ENCODE measurements at places on chromosomes 2 and 18.

- no peak for DNase-seq
These were observed 18.1 kb downstream of the LCLAT1 start for GRCh38 chr2:30465171-30465545.

GRCh38 chr2:231129216-231129615 is 4.4 kb upstream of the HTR2B start:
- DNase-seq, result no peak

- DNase-seq, result no peak
These were observed 217.9 kb upstream of the PID1 start for GRCh38 chr2:229489016-229489415.

- DNase-seq, result no peak
These were observed 89.6 kb downstream of the GBX2 start for GRCh38 chr2:236078297-236079255.

DNA sequence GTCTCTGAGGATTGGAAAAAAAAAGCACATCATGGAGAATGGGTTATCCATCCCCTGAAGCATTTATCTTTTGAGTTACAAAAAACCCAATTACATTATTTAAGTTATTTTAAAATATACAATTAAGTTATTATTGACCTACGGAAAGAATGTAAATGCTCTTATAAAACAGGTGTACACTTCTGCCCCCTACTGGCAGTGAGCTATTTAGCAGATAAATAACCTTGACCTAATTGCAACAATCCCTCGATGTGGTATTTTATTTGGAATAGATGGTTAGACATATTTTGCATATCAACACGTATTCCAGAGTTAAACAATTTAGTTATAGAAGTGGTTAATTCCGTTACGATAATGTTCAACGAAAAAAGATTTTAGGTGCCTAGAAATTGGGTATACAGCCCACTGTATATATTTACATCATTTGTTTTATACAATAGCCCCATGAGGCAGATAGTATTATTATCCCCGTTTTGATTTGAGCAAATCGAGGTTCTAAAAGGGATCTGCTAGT is 9.1 kb upstream of the DAW1 start:
- DNase-seq, result peak; percentile 49

GRCh38 chr2:240821429-240821778 is 1.4 kb upstream of the KIF1A start:
- DNase-seq, result no peak

DNA sequence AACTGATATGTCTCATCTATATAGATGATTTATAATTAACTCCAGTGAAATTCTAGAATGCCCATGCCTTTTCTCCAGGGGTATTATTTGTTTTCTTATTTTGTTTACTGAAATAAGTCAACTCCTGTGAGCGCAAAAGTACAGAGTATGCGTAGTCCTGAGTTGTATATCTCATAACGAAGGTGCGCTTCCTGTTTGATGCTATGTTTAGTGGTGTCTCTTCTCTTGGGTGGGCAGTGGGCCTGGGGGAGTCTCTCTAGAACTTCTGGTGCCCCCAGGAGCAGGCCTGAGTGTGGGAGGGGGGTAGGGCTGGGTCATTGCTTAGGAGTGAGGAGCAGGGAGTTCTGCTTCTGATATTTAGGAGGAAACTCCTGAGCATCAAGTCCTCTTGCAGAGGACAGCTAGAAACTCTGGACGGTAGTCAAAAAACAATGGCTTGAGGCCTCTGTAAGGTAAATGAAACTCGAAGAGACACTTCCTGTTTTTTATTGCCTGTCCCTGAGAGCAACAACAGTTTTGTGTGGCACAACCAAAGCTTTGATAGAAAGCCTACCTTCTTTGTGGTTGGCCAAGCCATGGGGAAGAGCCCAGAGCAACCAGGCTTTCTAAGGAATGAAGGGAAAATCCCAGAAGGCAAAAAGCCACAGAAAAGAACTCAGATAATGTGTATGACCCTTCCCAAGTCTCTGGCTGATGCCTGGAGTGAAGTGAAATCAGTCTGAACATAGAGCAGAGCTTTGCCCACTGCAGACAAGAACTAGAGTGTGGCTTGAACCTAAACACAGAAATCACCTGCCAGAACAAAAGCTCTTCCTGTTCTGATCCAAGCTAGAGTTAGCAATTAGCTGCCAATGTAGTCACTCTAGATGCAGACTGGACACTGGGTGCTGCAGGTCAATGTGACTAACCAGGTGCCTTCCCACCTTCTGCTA is 8.5 kb upstream of the SP140L start:
- DNase-seq, result peak; percentile 11

DNA sequence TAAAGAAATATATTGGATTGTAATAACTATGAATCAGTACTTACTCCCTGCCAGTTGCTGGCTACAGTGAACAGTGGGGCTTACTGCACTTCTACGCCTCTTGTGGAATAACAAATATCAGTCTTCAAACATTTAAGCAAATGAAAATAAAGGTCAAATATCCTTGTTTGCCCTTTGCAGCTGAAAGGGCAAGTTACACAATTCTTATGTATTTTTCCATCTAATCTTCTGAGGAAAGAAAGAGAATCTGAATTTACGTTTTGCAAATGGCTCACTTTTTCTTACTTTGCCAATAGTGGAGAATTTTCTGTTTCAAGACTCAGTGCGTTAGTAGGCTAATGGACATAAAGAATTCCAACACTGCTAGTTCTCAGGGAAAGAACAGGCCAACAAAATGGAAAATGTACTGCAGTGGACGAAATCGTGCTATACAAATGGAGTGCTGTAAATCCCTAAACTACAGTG is 157.2 kb upstream of the TMEM200C start:
- DNase-seq, result no peak

DNA sequence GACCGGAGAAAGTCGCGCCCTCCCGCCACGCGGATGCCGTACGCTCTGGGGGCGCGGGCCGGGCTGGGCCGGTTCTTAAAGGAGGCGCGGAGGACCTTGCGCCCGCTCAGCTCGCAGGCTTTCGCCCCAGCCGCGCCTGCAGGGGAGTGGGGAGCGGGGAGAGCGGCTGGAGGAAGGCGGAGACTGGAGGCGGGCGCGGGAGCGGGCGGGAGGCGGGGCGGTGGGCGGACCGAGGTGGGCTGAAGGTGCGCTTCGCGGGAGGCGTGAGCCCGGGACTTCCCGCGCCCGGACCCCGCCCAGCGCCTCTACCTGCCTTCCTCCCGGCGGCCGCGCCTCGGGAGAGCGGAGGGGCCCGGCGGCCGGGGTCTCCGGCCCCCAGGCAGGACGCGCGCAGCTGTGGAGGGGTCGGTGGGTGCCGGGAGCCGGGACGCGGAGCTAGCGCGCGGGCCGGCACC is at the start of gene ADRA2B:
Gene ADRA2B, minus strand, starts transcription at position 148 of the 455 bp plus-strand sequence. CDS start 422 bp downstream, outside the sequence.
- peak; percentile 65 for DNase-seq

- DNase-seq, result no peak
These were observed 99.2 kb upstream of the RAB6C start for GRCh38 chr2:129880309-129880708.

- DNase-seq, result peak; percentile 49
These were observed 72.8 kb upstream of the TAF1B start for GRCh38 chr2:9770308-9771100.

- no peak for DNase-seq
These were observed 548.5 kb upstream of the SLC8A1 start for GRCh38 chr2:41000374-41000773.

GRCh38 chr2:173002751-173003541 is 72.7 kb upstream of the MAP3K20 start:
- DNase-seq, result no peak

DNA sequence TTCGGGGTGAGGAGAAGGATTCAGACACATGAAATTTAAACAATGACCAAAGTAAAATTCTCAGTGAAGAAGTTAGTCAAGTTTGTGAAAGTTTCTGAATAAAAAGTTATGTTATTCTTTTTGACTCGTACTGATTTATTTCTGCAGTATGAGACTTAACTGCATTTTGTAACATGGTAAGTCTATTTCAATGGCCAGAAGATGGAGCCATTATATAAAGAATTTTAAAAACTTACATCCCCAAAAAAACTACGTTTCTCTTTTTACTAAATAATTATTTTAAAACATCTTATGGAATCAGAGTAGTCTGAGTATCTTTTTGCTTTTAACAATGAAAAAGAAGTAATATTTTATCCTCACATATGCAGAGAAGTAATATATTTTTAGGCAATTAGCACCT is 51.4 kb upstream of the SCN1A start:
- no peak for DNase-seq

DNA sequence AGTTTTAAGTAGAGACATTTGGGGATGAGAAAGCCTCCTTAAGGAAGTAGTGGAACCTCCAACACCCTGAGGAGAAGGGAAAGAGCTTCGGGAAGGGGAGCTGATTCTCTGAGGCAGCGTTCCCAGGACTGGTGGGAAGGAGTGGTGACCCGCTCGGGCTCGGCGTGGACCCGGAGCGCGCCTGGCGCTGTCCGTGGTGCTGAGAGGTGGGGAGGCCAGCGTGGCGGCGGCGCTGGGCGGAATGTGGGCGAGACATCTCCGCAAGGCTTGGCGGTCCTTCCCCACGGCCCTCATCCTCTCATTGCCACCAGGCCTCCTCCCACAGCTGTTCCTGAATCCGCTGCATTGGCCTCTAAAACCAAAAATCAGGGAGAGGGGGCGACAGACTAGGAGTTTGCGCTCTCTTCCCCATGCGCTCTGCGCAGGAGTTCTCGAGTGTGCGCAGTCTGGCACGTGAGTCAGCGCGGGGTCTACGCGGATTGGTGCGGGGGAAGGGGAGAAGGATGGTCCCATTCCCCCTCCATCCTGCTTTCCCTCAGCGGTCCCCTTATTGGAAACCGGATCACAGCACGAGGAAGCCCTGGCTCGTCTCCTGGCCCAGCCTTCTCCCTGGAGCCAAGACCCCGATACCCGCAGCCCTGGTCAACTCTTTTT is 857 bp downstream of the RESP18 start:
- DNase-seq, result no peak

- DNase-seq, result no peak
These were observed 109.8 kb upstream of the LMAN1 start for GRCh38 chr18:59468821-59469220.

DNA sequence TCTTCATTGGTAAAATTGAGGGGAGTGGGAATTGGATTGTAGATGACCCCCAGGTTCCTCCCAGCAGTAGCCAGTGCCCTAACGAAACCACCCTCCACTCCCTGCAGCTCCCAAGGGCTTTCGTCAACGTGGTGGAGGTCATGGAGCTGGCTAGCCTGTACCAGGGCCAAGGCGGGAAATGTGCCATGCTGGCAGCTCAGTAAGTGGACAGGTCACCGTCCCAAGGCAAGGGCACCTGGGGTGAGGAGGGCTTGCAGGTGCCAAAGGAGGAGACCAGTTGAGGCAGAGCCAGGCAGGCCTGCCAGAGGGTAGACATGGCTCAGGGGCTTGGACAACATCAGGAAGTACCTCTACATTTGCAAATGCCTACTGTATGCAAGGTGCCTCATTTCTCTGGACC is 122.6 kb upstream of the PPP1CB start:
- no peak for DNase-seq

GRCh38 chr2:67872481-67872880 is 190.3 kb downstream of the C1D start:
- no peak for DNase-seq

- DNase-seq, result no peak
These were observed 4.0 kb downstream of the WDR54 start for GRCh38 chr2:74425523-74425922.

DNA sequence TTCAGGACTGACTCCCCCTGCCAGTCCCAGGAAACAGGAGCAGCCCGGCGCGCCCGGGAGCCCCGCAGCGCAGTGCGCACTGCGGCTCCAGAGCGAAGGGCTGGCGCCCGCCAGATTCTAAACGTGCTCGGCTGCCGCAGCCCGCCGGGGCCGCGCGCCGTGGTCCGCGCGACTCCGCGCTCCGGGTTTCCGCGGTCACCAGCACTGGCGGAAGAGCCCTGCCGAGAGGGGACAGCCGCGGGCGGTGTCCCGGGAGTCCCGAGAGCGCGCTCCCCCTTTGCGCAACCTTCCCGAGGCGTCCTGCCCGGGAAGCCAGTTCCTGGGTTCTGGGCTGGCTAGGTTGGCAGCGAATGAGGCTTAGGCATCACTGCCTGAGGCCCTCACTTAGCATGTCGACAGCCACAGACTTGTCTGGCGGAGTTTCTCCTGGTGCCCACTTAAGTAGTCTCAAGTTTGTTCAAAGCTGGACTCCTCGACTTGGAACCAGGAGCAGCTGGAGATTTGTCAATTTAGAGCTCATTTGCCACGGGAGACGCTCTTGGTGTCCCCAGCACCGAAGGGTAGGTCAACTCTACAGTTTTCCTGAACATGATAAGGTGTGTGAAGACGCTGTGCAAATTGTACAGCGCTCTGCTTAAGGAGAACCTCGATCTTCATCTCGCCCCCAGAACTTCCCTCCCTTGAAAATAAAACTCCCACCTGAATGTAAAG is 1.5 kb upstream of the VSNL1 start:
- DNase-seq, result no peak

- no peak for DNase-seq
These were observed 505.9 kb downstream of the CPS1 start for GRCh38 chr2:211062297-211062612.

- DNase-seq, result peak; percentile 5
These were observed 74.6 kb upstream of the GALNT5 start for GRCh38 chr2:157182834-157183396.

GRCh38 chr2:152450176-152450575 is 115.2 kb downstream of the FMNL2 start:
- no peak for DNase-seq

GRCh38 chr2:154449951-154450658 is 248.4 kb upstream of the KCNJ3 start:
- no peak for DNase-seq

- no peak for DNase-seq
These were observed 1.1 kb downstream of the SCYGR1 start for GRCh38 chr2:227386630-227387029.

GRCh38 chr2:127740665-127741288 is 39.5 kb downstream of the SFT2D3 start:
- DNase-seq, result no peak

DNA sequence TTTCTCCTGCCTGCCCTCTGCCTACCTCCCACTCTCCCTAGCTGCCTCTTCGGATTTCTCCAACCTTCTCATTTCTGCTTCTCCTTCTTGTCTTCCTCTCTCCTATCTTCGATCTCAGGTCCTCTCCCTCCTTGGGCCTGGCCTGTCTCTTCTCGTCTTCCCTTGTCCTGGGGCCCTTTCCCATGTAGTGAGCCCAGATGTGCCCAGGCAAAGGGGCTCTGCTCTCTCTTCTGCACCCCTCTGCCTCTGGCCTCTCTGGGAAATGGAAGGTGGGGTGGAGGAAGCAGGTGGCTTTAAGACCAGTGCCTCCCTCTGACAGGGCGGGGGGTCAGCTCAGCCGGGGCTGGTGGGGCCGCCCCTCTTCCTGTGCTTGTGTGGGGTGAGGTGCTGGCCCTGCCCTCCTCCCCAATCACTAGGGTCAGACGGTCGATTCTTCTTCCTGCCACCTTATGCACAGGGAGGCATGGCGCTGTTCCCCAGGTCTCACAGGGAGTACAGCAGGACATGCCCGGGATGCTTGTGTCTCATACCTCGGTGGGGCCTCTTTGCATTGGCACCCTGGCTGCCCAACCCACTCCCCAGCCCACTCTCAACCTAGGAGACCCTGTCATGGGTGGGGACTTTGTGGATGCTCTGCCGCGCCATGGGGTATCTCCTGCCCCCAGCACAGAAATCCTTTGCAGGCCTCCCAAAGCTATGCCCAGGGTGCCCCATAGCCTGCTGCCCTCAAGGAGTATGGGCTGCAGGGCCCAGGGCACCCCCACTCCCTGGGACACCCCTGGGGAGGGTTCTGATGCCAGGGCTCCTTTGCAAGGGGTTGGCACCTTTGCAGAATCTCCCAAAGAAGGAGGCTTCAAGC is 213.8 kb upstream of the HAAO start:
- no peak for DNase-seq

All from CD4-positive, alpha-beta memory T cell (primary cell).